Camera-type eye (tissue), 1 donor: ENCODE measurements at places on chromosomes 4 and X. TPM values are rescaled to one million over a fixed set of nuclear protein-coding genes. Genes with fewer than 3 reads are reported as not detected.

EDA2R gene
- total RNA-seq: 2.6 TPM

FAM47A gene
- total RNA-seq: not detected

LAGE3 gene
- total RNA-seq: 20.0 TPM

NLRP2B gene
- total RNA-seq: not detected

MND1 gene
- 4.0 TPM for total RNA-seq

IQSEC2 gene
- 8.9 TPM for total RNA-seq

POLN gene
- 4.8 TPM for total RNA-seq

RHOXF2B gene
- total RNA-seq: not detected

SRPX gene
- 50.5 TPM for total RNA-seq

SH2D1A gene
- total RNA-seq: not detected

PAGE2 gene
- not detected for total RNA-seq

GYPB gene
- total RNA-seq: 6.3 TPM

DOCK11 gene
- total RNA-seq: 21.0 TPM

PDE5A gene
- 101 TPM for total RNA-seq

FGG gene
- not detected for total RNA-seq

SH3TC1 gene
- 13.4 TPM for total RNA-seq

ITM2A gene
- 104 TPM for total RNA-seq

SPIN2A gene
- total RNA-seq: 2.0 TPM

PDGFRA gene
- 158 TPM for total RNA-seq
